ENCODE measurements at places on chromosomes 5 and 9.

GRCh38 chr5:151905557-151905961, 19.1 kb downstream of the GLRA1 start:
- DNase-seq: peak; percentile 68

DNA sequence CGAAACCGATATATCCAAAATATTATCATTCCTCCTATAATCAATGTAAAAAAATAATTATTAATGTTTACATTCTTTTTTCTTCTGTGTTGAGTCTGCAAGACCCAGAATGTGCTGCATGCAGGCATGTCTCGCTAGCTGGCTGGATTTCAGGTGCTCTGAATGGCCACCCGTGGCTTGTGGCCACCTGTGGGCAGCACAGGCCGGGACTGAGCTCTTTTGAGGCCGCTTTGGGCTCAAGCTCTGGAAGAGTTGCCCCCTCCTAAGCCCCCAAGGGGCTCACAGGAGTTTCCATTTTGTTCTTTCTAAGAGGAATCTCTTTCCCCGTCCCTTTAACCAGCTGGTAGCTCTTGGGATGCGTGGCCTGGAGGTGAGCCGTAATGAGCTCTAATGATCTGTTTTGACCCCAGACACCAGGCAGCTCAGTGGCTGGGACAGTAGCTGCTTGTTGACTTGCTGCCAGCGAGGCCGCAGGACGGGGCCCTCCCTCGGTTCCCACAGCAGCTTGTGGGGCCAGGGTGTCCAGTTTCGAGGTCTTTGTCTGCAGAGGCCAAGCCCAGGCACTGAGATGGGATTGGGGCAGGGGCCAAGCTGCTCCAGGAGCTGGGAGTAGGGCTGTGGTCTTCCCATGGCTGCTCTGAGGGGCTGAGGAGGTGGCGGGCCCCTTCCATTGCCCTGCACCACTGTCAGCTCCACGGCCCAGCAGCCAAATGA, 20.8 kb downstream of the ASS1 start:
- DNase-seq: no peak

- peak; percentile 21 for DNase-seq
Measured at GRCh38 chr9:130343445-130343918, 77.9 kb downstream of the HMCN2 start.

- DNase-seq: no peak
Measured at GRCh38 chr5:125053179-125053578, 306.7 kb upstream of the ZNF608 start.

- DNase-seq: no peak
Measured at GRCh38 chr5:95426227-95426626, 35.1 kb downstream of the FAM81B start.

- DNase-seq: no peak
Measured at GRCh38 chr9:85067792-85068191, 398.3 kb downstream of the NTRK2 start.

DNA sequence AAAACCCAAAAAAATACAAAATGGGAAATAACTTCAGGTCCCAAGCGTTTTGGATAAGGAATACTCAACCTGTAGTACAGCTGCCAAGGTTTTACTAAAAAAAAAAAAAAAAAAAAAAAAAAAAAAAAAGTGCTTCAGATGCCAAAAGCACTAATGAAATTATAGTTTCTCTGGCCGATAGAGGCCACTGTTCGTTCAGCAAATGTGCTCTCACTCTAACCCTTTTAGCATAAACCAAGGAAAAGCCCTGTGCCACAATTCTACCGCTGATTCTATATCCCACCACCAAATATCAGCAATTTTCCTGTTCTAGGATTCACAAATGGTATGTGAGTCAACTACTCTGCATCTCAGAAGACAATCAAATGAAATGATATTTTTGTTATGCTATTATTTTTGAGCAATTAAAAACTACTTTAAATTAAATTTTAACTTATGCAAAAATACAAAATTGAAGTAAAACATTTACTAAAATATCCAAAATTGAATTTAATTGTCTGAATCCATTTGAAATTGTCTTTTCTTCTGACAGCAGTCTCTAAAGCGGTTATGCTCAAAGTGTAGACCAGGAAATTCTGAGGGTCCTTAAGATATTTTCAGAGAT, 79.8 kb downstream of the RICTOR start:
- DNase-seq: peak; percentile 74

DNA sequence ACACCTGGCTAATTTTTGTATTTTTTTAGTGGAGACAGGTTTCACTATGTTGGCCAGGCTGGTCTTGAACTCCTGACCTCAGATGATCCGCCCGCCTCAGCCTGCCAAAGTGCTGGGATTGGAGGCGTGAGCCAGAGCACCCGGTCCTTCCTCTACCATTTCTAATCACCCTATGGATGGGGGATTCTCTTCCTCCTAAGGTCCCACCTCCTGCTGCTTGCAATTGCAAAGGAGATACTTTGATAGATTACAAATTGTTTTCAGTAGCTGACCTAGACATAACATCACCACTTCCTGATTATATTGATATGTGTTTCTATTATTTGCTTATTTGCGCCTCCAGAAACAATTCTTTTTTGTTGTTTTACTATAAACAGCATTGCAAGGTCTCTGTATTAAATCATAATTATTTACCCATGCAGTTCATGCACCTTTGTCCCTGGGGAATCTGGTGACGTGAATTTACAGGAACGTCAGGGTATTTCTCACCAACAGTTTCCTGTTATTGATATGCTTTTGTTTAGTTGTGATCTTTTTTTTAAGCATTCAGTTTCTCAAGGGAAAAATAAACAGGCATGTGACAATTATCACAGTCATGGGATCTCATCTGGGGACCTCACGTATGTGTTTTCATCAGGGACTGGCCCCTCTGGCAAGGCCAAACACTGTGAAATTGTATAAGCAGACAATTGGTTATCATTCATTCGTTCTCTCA, 43.2 kb downstream of the ESM1 start:
- DNase-seq: no peak

- no peak for DNase-seq
Measured at GRCh38 chr5:141870228-141870627, 8.0 kb downstream of the PCDH1 start.

GRCh38 chr5:58499941-58500340, 8.7 kb downstream of the GAPT start:
- DNase-seq: no peak

DNA sequence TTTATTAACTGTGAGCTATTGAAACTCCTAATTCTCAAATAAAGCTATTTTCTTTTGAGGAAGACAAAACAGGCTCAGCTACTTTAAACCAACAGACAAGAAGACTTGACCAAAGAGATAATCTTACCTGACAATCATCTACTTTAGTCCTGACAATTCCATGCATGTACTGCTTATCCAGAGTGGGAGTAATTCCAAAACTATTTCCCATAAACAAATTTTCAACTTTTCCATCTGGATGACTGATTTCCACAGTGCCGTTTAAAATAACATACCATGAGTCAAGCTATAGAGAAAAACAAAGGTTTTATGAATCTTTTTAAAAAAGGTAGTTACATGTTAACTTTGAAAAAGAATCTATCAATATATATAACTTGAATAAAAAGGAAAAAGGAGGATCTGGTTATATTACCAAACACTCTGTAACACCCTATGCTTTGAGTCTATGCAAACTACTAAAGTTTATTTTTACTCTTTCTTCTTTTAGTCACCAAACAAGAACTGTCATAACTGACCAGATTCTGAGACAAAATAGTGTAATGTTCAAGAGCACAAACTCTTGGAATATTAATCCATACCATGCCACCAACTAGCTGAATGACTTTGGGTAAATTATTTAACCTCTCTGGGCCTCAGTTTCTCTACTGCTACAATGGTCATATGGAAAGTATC, 129.7 kb downstream of the RAPGEF6 start:
- DNase-seq: no peak

DNA sequence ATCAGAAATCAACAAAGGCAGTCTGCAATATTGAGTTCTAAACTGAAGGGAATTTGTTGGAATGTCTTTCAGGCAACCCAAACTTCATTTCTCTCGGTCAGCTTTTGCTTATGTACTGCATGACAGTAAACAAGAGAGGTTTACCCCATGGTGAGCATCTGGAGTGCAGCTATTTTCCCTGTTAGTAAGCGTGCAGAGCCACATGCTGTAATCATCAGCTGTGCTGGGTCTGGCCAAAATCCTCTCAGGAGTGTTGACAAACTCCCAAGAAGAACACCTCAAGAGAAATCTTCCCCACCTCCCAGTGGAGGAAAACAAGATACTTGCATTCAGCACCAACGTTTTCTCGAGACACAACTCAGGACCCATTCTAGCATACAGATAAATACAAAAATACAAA, 83.6 kb upstream of the ADAMTSL1 start:
- no peak for DNase-seq

- DNase-seq: no peak
Measured at GRCh38 chr9:69996967-69997366, 46.7 kb upstream of the MAMDC2 start.

- DNase-seq: no peak
Measured at GRCh38 chr9:107034831-107035230, 171.9 kb downstream of the ZNF462 start.

GRCh38 chr9:136570916-136571315, 25.1 kb upstream of the NOTCH1 start:
- DNase-seq: no peak

DNA sequence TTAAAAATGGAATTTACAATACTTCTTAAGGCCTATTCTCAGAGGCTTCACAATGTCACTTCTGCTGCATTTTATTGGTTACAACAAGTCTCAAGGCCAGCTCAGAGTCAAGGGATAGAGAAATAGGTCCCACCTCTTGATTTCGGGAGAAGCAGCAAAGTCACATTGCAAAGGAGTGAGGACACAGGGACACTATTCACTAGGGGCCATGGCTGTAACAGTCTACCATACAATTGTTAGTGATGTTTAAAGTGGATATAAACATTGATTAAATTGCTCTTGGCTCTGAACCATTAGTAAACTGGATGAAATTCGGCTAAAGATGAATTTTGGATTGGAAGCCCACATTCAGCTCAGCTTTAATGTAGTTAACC, 21.7 kb upstream of the CMBL start:
- DNase-seq: no peak

- no peak for DNase-seq
Measured at GRCh38 chr9:23765561-23765960, 60.5 kb downstream of the ELAVL2 start.

DNA sequence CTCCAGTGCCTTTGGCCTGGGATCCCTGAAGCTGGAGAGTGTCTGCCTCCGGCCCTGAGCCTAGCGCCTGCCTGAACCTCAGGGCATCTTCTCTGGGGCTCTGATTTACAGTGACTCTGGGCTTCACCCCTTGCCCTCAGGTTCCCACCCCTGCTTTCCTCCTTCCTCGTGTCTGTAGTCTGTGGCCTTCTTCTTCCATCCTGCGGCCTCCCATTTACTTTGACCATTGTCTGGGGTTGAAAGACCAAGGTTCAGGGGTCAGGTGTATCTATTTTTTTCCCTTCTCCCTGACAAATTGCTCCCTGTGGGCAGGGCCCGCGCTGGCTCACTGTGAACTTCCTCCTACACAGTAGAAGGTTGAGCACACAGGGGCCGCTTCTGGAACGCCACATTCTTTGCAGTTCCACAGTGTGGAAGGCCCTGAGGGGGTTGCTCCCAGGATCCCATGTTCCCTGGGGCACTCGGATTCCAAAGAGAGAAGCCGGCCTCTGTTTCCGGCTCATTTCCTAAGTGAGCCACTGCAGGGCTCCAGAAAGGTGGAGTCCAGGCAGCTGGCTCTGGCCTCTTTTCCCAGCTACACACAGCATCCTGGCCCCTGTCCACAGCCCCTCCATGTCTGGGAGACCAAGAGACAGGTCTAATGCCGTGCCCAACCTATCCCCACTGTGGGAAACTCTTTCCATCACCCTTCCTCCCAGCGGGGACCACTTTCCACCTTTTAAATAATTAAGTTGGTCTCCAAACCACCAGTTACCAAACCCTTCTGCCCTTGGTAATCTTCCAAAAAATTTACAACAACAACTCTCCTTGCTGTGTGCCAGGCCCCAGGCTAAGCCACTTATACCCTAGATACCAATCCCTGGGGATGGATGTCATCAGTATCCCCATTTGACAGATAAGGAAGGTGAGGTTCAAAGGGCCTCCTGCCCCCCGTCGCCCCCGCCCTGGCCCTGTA, 140.3 kb upstream of the IER5L start:
- no peak for DNase-seq

DNA sequence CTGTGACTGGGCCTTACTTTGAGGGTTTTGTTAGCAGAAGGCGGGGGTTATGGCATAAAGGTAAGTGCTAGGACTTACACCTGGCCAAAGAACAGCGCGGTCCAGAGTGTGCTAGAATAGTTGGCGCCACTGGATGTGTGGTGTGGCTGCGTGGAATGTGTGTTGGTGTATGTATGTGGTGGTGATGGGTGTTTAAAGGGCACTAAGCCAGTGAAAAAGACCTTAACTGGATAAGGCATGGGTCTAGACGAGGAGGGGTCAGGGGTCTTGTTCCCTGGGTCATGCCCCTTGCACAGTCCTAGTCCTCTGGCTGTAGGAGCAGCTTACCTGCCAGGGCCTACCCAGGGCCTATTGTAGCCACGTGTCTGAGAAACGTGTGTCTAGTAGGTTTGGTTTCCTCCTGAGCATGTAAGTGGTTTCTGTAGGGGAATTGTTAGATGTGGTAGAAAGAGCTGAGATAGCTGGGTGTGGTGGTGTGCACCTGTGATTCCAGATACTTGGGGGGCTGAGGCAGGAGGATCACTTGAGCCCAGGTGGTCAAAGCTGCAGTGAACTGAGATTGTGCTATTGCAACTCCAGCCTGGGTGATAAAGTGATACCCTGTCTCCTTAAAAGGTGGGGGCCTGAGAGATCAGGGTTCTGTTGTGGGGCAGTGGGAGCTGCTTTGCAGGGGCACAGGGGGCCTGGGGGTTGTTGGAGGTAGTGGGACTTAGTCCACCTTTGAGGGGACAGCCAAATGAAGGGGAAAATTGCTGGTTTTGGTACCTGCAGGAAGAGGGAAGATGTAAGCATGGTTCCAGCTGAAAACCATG, 55.2 kb downstream of the HSPA4 start:
- DNase-seq: no peak

DNA sequence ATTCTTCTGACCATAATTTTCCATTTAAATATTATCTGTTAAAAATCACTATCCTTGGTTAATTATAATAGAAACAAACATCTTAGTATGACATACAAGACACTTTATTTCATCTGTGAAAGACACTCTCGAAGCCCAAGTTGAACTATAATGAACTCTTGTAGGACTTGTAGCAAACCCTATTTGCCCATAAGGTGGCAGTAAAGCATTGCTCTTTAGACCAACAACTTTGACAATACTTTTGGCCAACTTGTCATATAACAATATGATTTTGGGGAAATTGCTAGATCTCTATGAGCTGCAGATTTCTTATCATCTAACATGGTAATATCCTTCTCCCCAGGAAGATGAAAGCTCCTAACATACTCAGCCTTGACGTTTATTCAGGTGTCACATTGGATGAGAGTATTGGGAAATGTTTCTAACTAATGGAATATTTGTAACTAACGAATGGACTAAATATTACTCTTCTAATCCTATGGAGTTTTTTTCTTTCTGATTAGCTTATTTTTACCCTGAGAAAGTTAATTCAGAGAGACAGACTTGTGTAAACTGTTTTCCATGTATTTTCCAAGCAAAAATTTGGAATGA, 11.0 kb downstream of the SPINK14 start:
- peak; percentile 58 for DNase-seq

DNA sequence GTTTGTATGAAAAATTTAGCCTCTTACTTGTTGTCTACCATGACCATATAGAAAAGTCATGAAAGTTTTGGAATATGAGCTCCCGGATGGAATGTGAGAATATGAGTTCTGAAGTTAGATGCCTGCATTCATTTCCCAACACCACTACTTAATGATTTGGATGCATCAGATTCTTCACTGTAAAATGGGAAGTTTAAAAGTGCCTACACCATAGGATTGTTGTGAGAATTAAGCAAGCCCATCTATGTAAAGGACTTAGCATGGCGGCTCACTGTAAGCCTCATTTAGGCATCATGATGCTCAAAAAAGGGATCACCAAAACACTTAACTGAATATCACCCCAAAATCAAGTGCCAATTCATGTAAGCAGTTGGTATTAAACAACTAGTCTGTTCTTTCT, 177.3 kb downstream of the RAB3C start:
- no peak for DNase-seq
